RWPE1 (cell line): ENCODE measurements at places on chromosomes 13 and 19.
A peak's percentile ranks its signal among the peaks of the same experiment; 100 is the strongest.

DNA sequence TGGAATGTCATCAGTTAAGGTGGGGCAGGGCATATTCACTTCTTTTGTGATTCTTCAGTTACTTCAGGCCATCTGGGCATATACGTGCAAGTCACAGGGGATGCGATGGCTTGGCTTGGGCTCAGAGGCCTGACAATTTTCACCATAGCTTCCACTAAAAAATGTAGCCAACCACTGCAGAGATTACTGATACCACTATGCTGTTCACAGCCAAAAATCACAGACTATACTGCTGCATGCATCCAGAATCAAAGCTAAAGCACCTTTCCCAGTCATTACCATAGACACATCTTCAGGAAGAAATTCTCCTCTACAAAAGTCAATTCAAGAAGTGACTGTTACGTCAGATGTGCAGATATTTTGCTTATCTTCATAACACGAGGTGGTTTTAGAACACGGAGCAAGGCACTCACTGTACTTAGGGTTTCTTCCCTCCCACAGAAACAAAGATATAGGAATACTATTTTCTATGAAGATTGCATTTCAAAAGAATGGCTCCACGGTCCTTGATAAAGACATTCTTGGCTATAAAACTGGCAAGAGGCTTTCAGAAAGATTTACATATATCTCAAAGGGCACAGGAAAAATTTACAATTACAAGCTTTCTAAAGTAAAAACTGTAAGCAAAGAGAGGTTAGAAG lies 1556.6 kb upstream of the PRR20A start:
- no peak for DNase-seq

DNA sequence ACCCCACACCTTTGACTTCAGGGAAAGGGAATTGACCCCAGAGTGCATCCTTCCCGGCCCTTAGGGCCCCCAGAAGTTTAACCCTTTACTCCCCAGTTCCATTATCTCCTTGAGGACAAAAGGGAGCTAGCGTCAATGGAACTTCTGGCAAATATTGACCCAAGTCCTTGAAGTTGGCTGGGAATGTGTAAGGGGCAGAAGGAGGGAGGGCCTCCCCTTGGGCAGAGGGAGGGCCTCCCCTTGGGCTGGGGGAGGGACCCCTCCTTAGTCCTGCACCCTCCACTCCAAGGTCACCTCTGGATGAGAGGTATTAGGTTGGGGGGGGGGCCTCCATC lies 3.0 kb upstream of the TMEM59L start:
- no peak for DNase-seq

DNA sequence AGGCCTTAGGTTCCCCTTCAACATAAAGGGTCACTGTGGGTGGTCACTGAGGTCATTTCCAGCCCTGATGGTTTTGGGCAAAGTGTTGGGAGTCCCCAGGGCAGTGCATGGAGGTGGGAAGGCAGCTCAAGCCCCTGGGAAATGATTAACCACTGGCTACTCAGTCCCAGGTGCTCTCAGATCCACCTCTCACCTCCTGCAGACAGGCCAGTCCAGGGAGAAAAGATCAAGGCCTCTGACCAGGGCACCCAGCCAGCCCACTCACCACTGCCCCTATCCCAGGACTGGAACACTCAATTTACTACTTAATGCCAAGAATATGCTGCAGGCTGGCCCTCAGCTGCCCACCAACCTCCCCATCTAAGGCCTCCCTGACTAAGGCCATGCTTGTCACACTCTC lies 1307.9 kb downstream of the UQCRFS1 start:
- DNase-seq, result no peak

DNA sequence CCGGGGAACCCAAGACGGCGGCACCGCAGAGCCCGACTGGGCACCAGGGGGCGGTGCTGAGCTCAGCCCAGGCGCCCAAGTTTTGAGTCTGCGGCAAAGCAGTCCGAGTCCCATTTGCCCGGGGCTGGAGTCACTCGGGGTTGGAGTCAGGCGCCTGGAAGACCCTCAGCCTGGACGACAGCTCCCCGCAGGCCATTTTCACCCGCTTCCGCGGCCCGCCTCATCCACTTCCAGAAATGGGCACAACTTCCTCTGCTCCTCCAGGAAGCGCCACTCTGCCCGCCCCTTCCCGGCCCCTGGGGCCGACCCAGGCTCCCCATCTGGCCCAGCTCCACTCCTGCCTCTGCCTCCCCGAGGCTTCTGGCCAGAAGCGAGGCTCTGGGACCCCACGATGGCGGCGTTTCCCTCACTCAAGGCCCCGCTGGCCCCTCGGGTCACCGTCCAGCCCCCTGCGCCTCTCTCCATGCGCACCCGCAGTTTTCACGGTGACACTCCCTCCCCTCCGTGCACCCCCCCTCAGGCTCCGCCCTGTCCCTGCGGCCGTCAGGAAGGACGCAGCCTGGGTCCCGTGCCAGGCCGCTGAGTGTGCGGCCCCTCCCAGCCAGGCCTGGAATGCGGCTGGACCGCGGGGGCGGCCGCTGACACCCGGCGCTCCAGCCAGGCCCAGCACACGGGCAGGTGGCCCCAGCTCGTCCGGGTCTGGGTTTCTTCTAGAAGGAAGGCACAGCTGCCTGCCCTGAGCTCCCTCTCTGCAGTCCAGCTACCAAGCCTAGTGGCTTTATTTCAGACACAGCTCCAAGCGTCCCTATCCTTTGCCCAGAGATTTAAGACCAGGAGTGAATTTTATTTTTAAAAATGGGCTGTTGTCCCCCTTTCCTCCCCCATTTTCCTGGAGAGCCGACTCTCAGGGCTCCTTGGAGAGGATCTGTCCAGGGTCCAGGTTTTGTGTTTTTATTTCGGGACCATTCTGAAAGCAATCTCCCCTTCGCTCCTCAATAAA lies 4.7 kb downstream of the SERTAD1 start:
- DNase-seq, result peak; percentile 93

DNA sequence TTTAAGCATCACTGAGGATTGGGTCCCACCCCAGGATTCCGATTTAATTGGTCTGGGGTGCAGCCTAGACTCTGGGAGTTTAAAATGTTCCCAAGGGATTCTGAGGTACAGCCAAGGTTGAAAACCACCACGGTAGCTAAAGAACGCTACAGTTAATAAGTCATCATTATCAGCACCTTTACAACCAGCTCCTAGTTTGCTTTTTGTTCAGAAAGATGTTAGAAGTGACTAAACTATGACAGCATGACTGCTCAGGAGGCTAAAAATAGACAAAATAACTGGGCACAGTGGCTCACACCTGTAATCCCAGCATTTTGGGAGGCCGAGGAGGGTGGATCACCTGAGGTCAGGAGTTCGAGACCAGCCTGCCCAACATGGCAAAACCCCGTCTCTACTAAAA lies 11.7 kb upstream of the EPSTI1 start:
- no peak for DNase-seq

GRCh38 chr13:76741624-76742023 lies 144.6 kb downstream of the KCTD12 start:
- DNase-seq, result no peak

GRCh38 chr19:46082728-46083050 lies 41.8 kb downstream of the IGFL3 start:
- peak; percentile 38 for DNase-seq

DNA sequence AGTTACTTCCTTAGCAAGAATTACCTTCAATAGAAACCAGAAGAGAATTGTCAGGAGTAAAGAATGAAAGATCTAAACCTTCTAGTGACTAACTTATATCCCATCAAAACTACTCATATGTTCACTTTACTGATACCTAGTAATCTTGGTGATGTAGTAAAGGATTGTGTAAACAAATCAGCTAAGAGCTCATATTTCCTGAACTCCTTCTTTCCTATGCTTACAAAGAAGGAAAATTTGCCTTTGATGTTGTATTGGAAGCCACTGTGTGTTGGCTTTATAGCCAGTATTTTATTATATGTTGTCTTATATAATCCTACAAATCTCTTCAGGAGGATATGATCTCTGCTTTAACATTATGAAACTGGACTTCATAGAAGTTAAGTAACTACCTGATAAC lies 671.0 kb downstream of the PCDH9 start:
- no peak for DNase-seq

DNA sequence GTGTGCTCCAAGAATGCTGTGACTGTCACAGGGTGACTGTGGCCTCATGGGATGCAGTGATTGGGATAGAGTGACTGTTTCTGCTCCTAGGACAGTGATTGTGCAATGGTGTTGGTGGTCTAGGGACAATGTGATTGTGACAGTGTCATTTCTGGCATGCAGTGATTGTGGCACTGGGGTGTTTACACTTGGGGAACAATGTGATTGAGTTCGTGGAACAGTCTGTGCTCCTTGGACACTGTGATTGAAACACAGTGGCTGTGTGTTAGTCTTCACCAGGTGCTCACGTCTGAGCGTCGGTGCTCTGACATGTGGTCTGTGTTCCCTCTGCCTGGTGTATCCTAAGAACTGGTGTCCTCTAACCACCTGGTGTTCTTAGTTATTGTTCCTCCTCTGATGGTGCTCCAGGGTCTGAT lies 1.7 kb downstream of the PDE4A start:
- DNase-seq, result no peak

- no peak for DNase-seq
Measured at GRCh38 chr19:18408053-18408476, 10.6 kb upstream of the LRRC25 start.

- DNase-seq, result peak; percentile 89
Measured at GRCh38 chr19:37931881-37932655, 25.1 kb downstream of the SIPA1L3 start.

- peak; percentile 97 for DNase-seq
Measured at GRCh38 chr19:9785367-9786331, 17.1 kb upstream of the ZNF846 start.

DNA sequence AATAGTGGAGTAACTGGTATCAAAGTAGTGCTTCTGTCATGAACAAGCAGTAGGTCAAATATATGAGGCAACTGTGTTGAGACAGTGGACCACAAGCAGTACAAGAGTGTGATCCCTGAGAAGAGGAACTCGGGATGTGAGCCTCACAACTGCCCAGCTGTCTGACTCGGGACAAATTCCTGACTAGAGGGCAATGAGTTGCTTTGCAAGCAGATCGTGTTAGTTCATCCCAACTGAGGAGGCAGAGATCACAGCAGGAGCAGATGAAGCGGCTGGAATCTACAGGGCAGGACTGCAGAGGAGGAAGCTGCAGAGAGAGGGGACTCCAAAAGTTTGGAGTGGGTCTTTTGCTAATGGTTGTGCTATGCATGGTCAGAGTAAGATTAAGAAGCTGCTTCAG lies 741.1 kb downstream of the DIAPH3 start:
- DNase-seq, result no peak

DNA sequence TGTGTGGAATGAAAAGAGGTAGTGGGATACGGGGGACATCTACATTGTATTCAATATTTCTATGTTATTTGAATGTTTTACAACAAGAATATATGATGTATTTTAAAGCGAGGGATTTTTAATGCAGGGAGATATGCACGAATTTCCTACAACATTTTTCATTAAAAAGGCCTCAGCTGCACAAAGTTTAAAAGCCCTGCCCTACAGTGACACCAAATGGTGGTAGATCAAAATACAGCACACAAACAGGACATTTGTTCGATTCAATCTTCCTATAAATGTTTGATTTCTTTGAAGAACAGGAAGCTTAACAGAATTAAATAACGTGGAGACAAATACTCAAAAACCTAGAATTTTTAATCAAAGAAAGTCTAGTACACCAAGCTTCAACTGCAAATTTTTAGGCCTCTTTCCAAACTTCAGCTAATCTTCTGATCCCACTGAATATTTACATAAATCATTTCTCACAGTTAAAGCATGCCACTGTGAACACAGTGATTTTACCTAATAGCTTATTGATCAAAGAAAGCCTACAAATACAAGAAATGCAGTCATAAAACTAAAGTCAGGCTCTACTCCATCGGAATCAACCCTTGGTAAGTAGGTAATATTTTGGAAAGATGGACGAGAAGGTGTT lies 257.2 kb downstream of the DIAPH3 start:
- DNase-seq, result peak; percentile 6

GRCh38 chr13:44117351-44117750 lies 237.6 kb downstream of the LACC1 start:
- DNase-seq, result no peak

DNA sequence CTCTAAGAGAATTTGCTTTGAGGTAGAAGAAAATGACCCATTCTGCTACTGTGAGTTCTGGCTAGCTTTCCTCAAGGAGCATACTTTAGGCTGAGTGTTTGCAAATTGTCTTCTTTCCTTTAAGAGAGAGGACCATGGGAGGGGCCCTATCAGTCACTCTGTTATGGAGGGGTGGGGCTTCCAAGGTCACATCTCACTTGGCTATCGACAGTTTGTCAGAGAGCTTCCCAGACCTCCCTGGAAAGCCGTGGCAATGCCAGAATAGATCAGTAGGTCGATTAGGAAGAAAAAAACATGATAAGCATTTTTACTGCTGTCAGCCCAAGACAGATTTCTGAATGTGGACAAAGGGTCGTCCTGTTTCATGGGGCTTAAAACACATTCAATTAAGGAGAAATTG lies 93.3 kb downstream of the OXGR1 start:
- DNase-seq, result no peak

DNA sequence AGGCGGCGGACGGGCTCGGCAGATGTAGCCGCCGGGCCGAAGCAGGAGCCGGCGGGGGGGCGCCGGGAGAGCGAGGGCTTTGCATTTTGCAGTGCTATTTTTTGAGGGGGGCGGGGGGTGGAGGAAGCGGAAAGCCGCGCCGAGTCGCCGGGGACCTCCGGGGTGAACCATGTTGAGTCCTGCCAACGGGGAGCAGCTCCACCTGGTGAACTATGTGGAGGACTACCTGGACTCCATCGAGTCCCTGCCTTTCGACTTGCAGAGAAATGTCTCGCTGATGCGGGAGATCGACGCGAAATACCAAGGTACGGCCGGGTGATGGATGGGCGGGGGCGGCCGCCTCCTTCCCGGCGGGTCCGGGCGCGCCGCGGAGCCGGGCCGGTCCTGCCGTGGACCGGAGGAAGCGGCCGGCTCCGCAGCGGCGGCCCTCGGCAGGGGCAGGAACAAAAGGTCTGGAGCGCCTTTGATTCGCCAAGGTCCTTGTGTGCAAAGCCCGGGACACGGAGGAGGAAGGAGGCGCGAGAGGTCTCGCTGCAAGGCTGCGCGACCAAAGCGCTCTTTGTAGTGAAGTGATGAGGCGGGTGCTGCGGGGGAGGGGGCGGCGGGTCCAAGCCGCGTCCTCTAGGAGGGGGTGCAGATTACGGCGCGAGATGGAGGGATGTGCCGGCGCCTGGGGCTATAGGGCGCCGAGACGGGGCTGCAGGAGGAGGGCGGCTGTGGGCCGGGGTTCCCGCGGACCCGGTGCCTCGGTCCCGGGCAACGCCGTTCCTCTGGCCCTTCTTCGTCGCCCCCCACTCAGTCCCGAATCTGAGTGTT lies 689 bp downstream of the ING1 start:
- DNase-seq, result peak; percentile 29

GRCh38 chr13:35649162-35649561 lies 172.7 kb upstream of the MAB21L1 start:
- no peak for DNase-seq
